Liver (tissue), 10 donors: ENCODE measurements at places on chromosomes 12 and 14.

GRCh38 chr14:37116933-37117849, 55.2 kb downstream of the SLC25A21 start:
- DNase-seq = no peak

- DNase-seq = no peak
Observed at GRCh38 chr12:54373649-54374561, 9.6 kb upstream of the GPR84 start.

- no peak for DNase-seq
Observed at GRCh38 chr12:3998968-3999792, 126.0 kb upstream of the PARP11 start.

DNA sequence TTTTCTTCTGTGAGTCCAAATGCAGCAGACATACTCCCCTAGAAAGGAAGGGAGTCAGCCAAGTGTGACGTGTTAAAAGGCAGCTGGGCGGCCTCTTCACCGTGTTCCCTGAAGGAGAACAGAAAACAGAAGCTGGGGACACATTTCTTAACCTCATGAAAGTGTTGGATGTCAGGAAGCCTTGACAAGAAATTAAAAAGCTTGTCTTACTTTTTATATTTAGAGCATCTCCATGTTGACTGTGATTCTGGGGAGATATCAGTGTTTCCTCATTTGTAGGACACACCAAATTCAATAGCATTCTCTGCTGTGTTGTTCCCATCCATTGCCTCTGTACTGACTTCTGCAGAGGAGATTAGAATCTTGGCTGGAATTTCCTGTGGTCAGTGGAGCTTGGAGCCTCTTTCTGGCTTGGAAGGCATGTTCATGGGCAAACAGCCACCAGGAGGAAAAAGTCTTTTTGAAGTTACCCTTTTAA, 93.7 kb downstream of the RMST start:
- no peak for DNase-seq

GRCh38 chr14:54749180-54749579, 153.4 kb downstream of the GCH1 start:
- DNase-seq = no peak

GRCh38 chr12:50458606-50459005, 46.2 kb upstream of the DIP2B start:
- no peak for DNase-seq

GRCh38 chr14:55388160-55388559, 23.5 kb downstream of the ATG14 start:
- DNase-seq = no peak

- no peak for DNase-seq
Observed at GRCh38 chr12:79871621-79872020, 63.3 kb downstream of the PPP1R12A start.

DNA sequence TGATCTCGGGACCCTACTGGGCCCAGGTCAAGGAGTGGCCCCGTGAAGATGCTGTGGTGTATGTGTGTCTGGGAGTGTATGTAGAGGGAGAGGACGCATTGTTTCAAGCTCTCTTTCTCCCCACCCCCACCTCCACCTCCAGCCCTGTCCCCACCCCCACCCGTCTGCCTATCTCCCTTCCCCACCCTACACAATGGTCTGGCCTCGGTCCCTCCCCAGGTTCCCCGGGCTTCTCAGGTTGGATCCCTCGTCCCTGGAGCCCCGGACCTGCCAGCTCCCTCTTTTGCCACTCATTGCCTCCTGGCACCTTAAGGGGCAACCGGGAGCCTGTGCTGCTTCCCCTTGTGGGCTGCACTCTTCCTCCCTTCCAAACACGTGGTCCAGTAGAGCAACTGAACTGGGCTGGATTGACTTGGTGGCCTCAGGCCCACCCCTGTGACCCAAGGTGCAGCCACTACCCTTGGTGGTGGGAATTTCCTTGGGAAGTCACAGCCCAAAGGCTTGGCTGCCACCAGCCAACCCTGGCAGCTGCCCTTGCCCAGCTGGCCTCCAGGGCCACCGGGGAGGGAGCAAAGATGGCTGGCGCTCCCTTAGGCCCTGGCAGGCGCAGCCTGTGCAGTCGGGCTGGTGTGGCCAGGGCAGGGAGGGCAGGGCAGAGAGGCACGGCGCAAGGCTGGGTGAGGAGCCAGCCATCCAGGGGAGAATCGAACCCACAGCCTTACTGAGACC, 628 bp downstream of the VRTN start:
- no peak for DNase-seq

DNA sequence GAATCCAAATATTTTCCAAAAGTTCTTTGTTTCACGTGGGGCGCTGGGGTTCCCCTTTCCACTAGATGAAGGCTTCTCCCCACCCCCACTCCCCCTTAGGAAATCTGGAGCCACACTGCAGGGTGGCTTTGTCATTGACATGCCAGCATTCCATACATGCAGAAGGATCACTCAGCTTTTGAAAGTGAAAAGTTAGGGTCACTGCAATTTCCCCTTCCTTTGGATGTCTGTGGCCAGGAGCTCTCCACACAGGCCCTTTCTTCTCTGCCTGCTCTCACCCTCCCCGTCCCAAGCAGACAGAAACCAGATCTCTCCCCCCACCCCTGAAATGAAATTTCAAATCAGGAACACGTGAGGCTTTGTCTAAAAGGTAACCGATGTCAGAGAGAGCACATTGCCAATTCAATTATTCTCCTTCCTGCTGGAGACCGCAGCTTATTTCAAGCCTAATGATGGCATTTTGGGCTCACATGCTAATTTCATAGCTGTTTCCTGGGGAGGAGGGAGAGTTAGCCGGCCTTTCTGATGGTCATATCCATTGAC, 153.9 kb upstream of the RFLNA start:
- no peak for DNase-seq

- DNase-seq = no peak
Observed at GRCh38 chr14:73457924-73458182, 493 bp downstream of the NUMB start.

GRCh38 chr12:123794027-123794426, 31.9 kb downstream of the DNAH10 start:
- DNase-seq = no peak

DNA sequence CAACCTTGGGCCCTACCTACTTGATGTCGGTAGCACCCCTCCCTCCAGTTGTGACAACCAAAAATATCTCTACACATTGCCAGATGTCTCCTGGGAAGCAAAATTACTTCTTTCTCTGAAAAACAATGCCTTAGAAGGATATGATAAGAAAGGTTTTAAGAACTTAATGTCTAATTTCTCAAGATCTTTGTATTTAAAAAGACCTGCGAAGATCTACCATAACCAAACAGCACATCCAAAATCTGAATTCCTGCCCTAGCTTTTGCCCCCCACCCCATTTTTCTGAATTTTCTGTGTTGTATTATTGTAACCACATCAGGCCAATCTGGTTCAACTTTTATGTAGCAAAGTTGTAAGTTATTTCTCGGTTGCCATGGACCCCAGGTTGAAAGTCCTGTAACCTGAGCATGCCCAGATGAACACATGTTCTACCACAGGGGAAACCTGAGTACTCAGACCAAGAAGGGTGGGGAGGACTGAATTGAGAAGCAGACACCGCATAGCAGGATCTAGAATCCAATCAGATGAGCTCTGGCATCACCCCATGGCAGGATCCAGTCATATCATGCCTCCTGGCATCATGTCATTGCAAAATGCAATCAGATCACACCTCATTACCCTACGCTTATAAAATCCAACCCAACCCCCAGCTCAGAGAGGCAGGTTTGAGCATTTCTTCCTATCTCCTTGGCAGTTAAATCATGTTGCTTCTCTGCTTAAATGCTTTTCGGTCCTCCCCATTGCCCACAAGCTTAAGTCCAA, 8.7 kb downstream of the TMEM253 start:
- no peak for DNase-seq

- no peak for DNase-seq
Observed at GRCh38 chr14:59627011-59627520, 50.5 kb upstream of the CCDC175 start.

DNA sequence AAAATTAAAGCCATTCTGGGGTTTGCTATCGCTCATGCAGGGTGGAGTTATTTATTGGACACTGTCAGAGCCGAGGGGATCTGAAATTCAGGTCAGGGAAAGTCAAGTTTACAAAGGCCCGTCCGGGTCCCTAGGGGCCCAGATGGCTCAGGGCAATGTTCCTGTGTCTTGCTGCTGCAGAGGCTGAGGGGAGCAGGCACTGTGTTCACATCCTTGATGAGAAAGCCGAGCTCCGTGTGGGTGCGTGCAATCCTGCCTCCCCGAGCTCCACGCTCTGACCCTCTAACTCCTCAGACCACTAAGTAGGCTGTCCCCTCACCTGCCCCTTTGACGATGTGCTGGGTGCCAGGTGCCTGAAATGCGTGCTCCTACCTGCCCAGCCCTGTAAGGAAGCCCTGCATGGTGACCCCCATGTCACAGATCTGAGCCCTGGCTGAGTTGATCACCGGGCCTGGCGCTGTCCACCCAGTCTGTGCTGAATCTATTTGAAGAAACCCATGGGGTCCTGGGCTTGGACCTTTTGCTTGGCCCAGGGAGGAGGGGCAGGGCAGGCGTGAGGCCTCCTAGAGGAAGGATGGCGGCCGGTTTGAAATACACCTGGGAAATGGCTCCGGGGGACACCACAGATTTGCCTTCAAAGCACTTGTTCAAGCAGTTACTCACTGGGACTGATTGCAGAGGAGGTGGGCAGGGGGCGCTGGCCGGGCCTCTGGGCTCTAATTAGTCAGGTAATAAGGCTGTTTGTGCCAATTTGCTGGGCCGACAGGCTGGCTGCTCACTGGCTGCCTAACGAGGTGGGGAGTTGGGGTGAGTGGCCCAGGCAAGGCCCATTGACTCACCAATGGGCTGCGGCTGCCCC, 204.3 kb downstream of the KIF26A start:
- no peak for DNase-seq

DNA sequence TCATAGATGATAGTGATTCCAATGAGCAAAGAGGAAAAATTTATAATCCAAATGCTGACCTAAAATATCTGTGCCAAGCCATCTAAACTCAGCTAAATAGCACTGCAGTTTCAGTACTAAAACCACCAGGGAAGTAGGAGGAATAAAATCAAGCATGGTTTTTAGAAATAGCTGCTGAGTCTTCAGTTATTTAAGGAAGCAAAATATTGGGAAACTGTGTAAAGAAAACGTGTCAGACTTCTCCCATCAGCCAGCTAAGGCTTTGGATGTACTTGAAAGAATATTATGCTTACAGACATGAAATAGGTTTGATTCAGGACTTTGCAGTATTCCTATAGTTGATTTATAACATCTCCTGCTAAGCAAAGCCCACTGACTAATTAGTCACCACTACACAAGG, 24.7 kb downstream of the CLEC2D start:
- DNase-seq = no peak

GRCh38 chr12:53325511-53326061, 4.2 kb upstream of the AAAS start:
- DNase-seq = no peak
